ENCODE measurements at places on chromosomes 13 and 19.

GRCh38 chr19:40831502-40832430 lies 18.5 kb downstream of the CYP2A6 start:
- peak; percentile 97 for DNase-seq

GRCh38 chr19:42074513-42075363 lies 1.2 kb upstream of the ZNF574 start:
- DNase-seq, result peak; percentile 39

DNA sequence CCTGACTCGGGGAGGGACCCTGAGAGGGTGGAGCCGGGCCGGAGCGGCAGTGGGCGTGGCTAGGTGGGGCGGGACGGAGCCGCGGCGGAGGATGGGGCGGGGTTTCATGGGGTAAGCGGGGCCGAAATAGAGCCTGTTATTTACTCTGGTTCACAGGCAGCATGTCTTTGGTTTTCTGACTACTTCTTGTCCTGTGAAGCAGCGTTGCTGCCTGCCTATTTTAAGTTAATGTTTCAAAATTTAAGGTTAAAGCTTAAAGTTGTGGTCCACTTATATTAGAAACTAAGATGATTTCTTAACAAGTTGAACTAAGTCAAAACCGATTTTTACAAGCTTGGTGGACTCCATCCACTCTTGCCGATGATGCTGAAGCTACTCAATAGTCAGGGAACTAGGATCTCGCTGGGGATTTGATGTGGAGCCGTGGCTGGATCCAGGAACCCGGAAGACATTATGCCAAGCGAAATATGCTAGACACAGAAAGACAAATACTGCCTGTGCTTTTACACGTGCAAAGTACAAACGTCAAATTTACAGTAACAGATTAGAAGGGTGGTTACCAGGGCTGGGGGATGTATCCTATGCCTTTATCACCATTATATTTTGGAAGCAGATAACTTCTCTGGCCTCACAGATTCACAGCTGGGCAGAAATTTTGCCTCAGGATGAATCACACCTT lies 433 bp upstream of the ZNF616 start:
- DNase-seq, result no peak

DNA sequence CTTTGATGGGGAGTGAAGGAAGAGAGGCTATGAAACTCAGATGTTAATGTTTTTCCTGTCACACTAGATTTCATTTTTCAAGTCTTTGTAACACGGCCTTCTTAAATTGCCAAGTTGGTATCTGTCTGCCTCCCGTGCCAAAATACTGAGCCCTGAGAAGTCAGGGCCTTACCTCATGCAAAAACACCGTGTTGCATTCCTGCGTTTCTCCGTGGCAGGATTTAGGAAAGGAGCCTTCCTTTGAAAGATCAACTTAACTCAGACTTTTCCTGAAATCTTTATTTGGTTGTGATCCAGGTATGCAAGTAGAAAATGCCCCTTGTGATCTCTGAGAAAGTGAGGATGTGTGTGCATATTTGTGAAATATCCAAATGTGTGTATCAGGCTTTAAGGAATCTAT lies 1291.0 kb upstream of the SLC10A2 start:
- DNase-seq, result peak; percentile 1

- DNase-seq, result peak; percentile 95
Measured at GRCh38 chr19:46890423-46891170, 29.8 kb downstream of the ARHGAP35 start.

- DNase-seq, result peak; percentile 83
Measured at GRCh38 chr13:110116072-110116487, 190.9 kb downstream of the COL4A1 start.

GRCh38 chr19:15332311-15332996 lies at the start of gene BRD4:
TSS of gene BRD4 (minus strand) at chr19:15332539. CDS start at chr19:15273099, 59,440 bp downstream.
- peak; percentile 86 for DNase-seq

GRCh38 chr19:47032171-47032811 lies 12.7 kb downstream of the NPAS1 start:
- DNase-seq, result peak; percentile 55

GRCh38 chr19:39942366-39942730 lies 7.9 kb upstream of the FCGBP start:
- DNase-seq, result no peak

- no peak for DNase-seq
Measured at GRCh38 chr13:107590556-107590955, 624.8 kb downstream of the LIG4 start.

DNA sequence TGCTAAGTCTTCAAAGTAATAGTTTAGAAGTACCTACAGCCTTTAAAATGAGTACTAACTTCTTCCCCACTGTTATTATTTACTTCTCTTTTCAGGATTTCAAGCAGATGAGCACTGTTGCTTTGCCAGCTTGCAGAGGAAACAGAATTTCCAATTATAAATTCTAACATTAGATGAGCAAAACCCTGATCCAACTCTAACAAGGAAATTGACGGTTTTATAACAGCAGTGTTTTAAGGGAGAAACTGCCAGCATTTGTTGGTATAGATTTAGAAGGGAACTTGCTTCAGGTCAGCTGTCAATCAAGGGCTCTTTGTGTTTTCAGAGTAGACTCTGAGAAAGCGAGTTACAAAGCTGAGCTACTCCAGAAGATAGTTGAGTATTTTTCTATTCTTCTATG lies 120.5 kb downstream of the RAP2A start:
- no peak for DNase-seq

GRCh38 chr13:50887151-50887550 lies 22.4 kb upstream of the RNASEH2B start:
- DNase-seq, result no peak

DNA sequence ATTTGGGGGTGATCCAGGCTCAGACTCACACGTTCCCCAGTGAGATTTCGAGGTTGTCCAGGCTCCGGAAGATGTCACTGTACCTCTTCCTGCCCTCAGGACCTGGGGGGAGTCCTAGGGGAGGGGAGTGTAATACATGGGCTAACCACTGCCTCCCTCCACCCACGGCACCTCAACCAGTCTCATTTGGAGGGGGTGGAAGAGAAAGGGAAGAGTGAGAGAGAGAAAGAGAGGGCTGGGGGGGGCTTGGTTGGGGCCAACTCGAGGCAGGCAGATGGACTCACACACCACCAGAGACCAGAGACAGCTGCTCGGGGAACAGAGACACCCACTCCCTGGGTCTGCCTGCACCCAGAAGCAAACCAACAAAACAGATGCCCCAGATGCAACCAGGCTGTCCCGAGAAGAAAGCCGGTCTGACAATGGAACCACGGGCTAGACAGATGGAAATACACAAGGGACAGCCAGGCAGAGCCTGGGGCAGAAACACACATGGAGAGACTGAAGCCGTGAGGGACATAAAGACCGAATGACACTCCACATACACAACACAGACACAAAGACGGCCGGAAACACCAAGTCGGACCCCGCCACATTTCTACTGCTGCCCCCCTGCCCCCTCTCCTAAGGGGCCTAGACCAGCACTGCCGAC lies 825 bp downstream of the GMIP start:
- peak; percentile 47 for DNase-seq

- DNase-seq, result no peak
Measured at GRCh38 chr13:27263438-27263837, 7.2 kb upstream of the RASL11A start.

GRCh38 chr13:51935326-51936171 lies 73.8 kb downstream of the CCDC70 start:
- DNase-seq, result peak; percentile 25

GRCh38 chr13:31846182-31846938 lies 107.0 kb downstream of the RXFP2 start:
- DNase-seq, result peak; percentile 97

DNA sequence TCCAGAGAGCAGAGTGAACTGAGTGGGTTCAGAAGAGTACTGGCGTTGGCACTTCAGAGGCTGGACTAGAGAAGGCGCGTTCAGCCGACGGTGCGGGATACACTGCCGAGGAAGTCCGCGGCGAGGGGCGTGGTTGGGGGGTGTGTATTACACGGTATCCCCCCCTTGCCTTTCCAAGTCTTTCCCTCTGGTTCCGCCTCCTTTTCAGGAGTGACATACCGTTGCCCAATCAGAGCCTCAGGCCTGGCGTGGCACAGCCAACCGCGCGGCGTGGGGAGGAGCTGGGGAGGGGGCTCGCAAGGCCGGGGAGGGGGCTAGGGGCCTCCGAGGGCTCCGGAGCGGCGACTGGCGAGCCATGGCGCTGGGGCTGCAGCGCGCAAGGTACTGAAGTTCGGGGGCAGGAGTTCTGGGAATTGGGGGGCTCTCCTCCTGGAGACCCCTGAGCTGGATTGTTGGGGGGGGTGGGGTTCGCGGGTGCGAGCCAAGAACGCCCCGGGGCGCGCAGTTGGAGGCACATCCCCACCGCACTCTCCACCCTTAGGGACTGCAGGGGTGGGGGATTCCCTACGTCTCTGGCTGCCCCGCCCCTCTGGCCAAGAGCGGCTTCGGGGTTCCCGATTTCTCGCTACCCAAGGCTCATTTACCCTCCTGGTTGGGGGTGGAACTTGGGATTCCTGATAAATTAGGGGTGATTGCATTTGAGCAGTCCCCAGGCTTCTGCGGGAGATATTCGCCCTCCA lies at the start of gene HIF3A:
Gene HIF3A, plus strand, starts transcription at position 321 of the 740 bp plus-strand sequence. Its CDS starts 35 bp downstream, at position 356.
- peak; percentile 82 for DNase-seq

- DNase-seq, result no peak
Measured at GRCh38 chr13:114128348-114128623, 4.1 kb downstream of the RASA3 start.

- DNase-seq, result peak; percentile 48
Measured at GRCh38 chr13:25463496-25463895, 91.7 kb downstream of the ATP8A2 start.

Measured in adipocyte (in vitro differentiated cells).